ENCODE measurements at places on chromosomes 6 and 20.

GRCh38 chr6:168793649-168794048, 352.7 kb downstream of the SMOC2 start:
- no peak overlapping the region for H3K4me3 ChIP-seq
- H3K27me3 ChIP-seq = no peaks in the 10 kb centered on the region
- H3K4me1 ChIP-seq = no peaks in the 10 kb centered on the region
- no peak overlapping the region for H3K27ac ChIP-seq

GRCh38 chr6:11208267-11208666, 24.2 kb downstream of the NEDD9 start:
- no peak for DNase-seq
- H3K4me1 ChIP-seq = peaks cover 13% of the 10 kb centered on the region
- H3K27ac ChIP-seq = no peak overlapping the region
- peaks cover 3% of the 10 kb centered on the region for H3K36me3 ChIP-seq
- H3K27me3 ChIP-seq = no peaks in the 10 kb centered on the region

DNA sequence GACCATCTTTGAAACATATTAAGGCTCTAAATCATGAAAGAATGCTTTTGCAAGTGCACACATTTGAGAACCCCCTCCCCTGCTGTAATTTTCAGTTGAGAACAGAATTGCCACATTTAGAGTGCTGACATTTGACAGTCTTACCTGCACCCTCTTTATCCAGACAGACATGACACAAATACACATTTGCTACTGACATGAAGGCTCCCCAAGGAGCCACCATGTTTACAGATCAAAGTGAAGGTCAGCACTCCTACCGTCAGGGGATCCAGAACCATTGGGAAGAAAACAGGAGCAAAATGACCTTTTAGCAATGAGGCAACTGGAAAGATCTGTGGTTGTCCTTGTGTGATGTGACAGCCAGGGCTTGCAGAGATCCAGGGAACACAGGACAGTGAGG, 315.4 kb upstream of the CNR1 start:
- no peak overlapping the region for H3K4me3 ChIP-seq
- peaks cover 37% of the 10 kb centered on the region for H3K36me3 ChIP-seq
- H3K27ac ChIP-seq = no peak overlapping the region
- H3K27me3 ChIP-seq = no peaks in the 10 kb centered on the region
- no peak for DNase-seq

DNA sequence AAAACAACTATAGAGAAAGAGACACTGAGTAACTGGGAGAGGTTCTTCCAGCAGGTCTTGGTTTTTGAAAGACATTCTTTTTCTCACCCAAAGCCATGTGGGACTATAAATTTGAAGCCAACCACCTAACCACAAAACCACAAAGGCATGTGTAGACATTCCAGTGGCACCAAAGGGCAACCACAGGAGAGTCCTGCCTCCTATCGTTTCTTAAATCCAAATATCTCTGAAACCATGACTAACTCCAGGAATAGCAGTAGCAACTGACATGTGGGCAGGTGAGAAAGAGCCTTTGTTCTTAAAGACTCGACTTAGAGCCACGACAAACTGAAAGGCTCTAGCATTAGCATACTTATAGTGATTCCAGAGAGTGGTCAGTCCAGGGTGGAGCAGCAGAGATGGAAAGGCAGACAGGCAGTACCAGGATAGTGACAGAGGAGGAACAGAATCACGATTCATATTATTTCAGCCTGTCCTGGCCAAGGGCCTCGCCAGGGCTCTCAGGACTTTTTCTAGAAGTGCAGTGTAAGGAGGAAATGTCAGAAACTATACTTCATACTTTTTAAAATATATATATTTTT, 9.4 kb upstream of the COL9A1 start:
- H3K4me3 ChIP-seq = no peak overlapping the region
- H3K27ac ChIP-seq = no peak overlapping the region
- no peaks in the 10 kb centered on the region for H3K4me1 ChIP-seq
- DNase-seq = no peak
- H3K36me3 ChIP-seq = no peaks in the 10 kb centered on the region

DNA sequence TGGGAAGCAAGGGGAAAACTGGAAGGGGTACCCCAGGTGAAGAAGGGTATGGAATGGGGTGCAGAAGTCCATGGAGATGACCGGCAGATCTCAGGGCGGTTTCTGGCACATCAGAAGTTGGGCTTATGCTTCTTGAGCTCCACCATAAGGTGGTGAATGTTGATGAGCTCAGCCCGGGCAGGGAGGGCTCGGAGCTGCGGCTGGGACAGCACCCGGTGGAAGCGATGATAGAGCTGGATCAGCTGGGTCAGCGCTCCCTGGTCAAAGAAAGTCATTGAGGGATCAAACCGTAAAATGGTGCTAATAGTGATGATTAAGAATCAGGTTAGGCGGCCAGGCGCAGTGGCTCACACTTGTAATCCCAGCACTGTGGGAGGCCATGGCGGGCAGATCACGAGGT, 20.9 kb downstream of the VPS52 start:
- H3K36me3 ChIP-seq = peaks cover 9% of the 10 kb centered on the region
- H3K4me3 ChIP-seq = peak overlapping the region; percentile 74
- H3K27me3 ChIP-seq = no peaks in the 10 kb centered on the region
- H3K27ac ChIP-seq = no peak overlapping the region
- H3K4me1 ChIP-seq = no peaks in the 10 kb centered on the region
- DNase-seq = no peak
